ENCODE measurements at places on chromosomes 1 and 21. TPM values are rescaled to one million over a fixed set of nuclear protein-coding genes. Genes with fewer than 3 reads are reported as not detected.

DEPDC1 gene
- 2.6 TPM for total RNA-seq

HAO2 gene
- not detected for total RNA-seq

LIN28A gene
- total RNA-seq: 16.7 TPM

KIF21B gene
- 5.6 TPM for total RNA-seq

DNA sequence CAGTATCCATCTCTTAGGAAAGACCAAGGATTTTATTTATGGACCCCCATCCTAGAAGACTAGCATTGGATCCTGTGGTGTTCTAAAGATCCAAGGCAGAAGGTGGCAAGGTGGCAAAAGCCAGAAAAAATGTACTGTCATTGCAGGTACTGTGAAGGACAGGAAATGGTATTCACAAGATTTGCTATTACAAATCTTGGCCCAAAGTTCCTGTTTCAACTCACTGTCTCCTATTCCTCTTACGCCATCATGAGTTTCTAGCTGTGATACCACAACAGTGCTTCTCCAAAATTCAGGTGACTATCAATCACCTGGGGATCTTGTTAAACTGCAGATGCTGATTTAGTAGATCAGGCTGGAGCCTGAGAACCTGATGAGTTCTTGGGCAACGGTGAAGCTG is 21.4 kb downstream of the ACP6 start:
- no peaks in the 10 kb centered on the region for H3K27me3 ChIP-seq
- H3K36me3 ChIP-seq: peaks cover 11% of the 10 kb centered on the region
- H3K4me3 ChIP-seq: no peak overlapping the region

DNA sequence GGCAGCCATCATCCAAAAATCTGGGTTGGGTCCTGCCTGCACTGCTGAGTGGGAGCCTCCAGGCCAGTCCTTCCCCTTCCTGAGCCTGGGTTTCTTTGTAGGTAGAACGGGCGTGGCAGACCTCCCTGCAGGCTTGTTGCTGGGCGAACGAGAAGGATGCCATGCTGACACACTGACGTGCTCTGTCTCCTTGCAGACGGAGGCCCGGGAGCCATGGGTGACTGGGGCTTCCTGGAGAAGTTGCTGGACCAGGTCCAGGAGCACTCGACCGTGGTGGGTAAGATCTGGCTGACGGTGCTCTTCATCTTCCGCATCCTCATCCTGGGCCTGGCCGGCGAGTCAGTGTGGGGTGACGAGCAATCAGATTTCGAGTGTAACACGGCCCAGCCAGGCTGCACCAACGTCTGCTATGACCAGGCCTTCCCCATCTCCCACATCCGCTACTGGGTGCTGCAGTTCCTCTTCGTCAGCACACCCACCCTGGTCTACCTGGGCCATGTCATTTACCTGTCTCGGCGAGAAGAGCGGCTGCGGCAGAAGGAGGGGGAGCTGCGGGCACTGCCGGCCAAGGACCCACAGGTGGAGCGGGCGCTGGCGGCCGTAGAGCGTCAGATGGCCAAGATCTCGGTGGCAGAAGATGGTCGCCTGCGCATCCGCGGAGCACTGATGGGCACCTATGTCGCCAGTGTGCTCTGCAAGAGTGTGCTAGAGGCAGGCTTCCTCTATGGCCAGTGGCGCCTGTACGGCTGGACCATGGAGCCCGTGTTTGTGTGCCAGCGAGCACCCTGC is 1.4 kb downstream of the GJA4 start:
- no peaks in the 10 kb centered on the region for H3K4me1 ChIP-seq
- no peak overlapping the region for H3K4me3 ChIP-seq
- no peak for DNase-seq
- H3K36me3 ChIP-seq: no peaks in the 10 kb centered on the region
- H3K27me3 ChIP-seq: peaks cover 19% of the 10 kb centered on the region
- no peak overlapping the region for H3K27ac ChIP-seq

DNA sequence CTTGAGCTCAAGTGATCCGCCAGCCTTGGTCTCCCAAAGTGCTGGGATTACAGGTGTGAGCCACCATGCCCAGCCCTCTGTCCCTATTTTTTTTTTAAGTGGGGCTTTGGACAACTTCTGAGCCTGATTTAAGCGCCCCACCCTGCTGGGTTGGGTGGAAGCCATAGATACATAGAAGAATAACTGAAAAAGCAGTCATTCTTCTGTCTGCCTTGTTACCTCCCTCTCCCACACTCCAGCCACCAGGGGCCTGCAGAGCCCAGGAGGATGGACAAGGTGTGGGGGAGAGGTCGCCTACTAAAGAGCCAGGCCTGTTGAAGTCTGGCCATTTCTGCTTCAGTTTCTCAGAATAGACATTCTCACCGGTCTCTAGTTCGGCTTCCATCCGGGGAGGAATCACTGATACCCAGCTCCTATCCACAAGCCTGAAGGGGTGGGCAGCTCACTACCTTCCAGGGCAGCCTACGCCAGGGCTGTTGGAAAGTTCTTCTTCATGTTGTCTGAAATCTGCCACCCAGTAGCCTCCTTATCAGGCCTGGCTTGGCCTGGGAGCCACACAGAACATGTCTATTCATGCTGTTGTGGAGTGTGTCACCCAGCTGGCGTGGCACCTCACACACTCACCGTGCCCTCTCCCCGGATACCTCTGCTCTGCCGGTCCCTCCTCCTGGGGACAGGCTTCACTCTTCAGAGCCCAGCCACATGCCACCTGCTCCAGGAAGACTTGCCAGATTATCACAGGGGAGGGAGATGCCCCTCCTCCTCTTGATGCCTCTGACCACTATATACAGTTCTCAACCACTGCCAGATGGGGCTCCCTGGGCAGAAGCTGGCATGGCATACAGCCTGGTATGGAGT is 27.7 kb downstream of the KNCN start:
- H3K4me3 ChIP-seq: no peak overlapping the region
- peaks cover 22% of the 10 kb centered on the region for H3K27me3 ChIP-seq
- no peak overlapping the region for H3K27ac ChIP-seq
- H3K36me3 ChIP-seq: no peaks in the 10 kb centered on the region

DNA sequence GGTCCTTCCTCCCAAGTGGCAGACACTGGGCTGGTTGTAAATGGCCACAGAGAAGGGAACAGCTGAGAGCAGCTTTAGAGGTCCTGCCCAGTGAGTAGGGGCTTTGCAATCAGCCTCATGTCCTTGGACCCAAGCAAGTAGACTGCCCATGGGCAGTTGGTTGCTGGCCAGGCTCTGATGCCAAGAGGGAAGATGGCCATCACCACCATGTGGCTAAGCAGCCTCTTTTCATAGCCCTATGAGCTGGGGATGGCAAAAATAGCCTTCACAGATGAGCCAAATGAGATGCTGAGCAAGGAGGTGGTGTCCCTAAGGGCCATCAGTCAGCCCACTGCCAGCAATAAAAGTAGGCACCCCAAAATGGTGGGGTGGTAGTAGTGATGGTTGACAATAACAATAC is 3.2 kb downstream of the DISP3 start:
- no peaks in the 10 kb centered on the region for H3K36me3 ChIP-seq
- H3K4me1 ChIP-seq: peaks cover 6% of the 10 kb centered on the region
- no peak for DNase-seq

DNA sequence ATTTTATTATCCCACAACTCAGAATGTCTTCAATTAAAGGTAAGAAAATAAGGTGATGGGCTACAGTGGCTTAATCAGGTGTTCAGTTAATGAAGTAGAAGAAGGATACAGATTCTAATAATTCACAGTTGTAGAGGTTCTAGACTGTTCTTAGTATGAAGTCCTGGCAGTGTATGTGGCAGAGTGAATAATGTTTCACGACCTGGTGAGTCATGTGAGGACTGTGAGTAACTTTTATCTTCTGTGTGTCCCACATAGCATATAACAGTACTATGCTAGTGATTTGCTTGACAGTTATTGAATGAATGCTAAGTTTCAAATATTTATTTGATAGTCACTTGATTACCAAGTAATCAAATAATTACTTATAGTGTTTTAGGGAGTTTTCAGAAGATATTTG is 20.0 kb downstream of the SLC16A4 start:
- H3K27me3 ChIP-seq: no peaks in the 10 kb centered on the region
- no peak overlapping the region for H3K4me3 ChIP-seq
- peak; percentile 66 for DNase-seq
- H3K36me3 ChIP-seq: peaks cover 10% of the 10 kb centered on the region

- no peak overlapping the region for H3K4me3 ChIP-seq
- no peaks in the 10 kb centered on the region for H3K27me3 ChIP-seq
- H3K36me3 ChIP-seq: no peaks in the 10 kb centered on the region
Observed at GRCh38 chr1:17683598-17683997, 71.5 kb upstream of the ACTL8 start.

DNA sequence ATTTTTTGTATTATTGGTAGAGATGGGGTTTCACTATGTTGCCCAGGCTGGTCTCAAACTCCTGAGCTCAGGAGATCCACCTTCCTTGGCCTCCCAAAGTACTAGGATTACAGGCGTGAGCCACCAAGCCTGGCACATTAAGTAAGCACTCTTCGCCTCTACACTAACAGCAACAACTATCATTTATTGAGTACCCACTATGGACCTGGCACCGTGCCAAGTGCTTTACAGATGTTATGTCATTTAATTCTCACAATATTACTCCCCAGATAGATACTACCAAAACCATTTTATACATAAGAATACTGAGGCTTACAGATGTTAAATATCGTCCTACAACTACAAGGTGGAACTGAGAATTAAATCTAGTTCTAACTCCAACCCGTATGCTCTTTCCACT is 50.1 kb downstream of the TUT4 start:
- H3K27ac ChIP-seq: no peak overlapping the region
- DNase-seq: no peak
- H3K27me3 ChIP-seq: no peaks in the 10 kb centered on the region
- H3K4me3 ChIP-seq: no peak overlapping the region

DNA sequence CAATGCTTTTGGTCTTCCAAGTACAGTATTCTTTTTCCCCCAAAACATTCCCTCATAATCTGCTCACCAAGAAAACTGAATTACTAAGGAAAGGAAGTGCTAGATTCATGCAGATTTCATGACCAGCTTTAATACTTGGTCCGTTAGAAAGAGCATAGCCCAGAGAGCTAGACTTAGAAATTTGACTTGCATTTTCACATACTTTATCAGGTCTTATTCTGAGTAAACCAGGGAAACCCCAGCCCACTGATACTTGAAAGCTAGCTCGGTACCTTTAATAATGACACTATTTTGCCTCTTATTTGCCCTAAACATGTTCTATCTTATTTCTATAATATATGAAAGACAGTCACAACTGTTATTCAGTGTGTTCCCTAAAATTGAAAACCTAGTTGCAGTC is 204.5 kb downstream of the TTLL7 start:
- no peak for DNase-seq
- H3K4me1 ChIP-seq: no peaks in the 10 kb centered on the region
- H3K27ac ChIP-seq: no peak overlapping the region

DNA sequence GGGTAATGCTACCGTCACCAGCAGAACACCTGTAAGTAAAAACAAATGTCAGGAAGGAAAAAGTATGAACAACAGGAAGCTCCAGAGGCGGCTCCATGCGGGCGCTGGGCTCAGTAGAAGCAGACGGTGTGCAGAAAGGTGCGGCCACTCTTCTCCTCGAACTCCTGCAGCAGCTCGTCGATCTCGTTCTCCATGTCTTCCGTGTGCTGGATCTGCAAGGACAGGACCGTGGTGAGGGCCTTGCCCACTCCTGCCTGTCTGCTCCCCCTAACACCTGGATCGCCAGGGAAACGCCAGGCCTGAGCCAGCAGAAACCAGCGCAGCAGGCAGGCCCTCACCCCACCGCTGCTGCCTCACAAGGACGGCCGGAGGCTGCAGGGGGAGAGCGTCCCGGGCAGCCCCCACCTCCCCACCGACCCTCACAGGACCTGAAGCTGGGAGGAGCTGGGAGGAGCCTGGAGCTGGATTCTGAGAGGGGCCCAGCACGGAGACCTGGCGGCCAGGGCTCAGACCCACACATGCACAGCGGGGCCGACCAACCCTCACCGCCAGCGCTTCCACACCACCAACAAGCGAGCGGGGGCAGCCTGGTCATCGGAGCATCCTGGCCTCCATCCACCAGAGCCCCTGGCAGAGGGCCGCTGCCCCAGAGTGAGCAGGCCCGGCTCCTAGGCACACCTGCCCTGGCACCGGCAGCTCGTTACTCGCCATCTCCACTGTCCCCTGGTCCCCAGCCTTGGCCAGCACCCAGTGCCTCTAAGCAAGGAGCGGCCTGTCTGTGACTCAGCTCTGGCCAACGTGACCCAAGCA is 1.7 kb upstream of the TMEM240 start:
- peaks cover 13% of the 10 kb centered on the region for H3K4me1 ChIP-seq
- H3K4me3 ChIP-seq: no peak overlapping the region
- H3K36me3 ChIP-seq: peaks cover 8% of the 10 kb centered on the region
- no peaks in the 10 kb centered on the region for H3K27me3 ChIP-seq

- H3K27ac ChIP-seq: peak overlapping the region; percentile 45
- peaks cover 13% of the 10 kb centered on the region for H3K4me1 ChIP-seq
- DNase-seq: no peak
Observed at GRCh38 chr1:47650611-47651010, 212.8 kb downstream of the FOXD2 start.

DNA sequence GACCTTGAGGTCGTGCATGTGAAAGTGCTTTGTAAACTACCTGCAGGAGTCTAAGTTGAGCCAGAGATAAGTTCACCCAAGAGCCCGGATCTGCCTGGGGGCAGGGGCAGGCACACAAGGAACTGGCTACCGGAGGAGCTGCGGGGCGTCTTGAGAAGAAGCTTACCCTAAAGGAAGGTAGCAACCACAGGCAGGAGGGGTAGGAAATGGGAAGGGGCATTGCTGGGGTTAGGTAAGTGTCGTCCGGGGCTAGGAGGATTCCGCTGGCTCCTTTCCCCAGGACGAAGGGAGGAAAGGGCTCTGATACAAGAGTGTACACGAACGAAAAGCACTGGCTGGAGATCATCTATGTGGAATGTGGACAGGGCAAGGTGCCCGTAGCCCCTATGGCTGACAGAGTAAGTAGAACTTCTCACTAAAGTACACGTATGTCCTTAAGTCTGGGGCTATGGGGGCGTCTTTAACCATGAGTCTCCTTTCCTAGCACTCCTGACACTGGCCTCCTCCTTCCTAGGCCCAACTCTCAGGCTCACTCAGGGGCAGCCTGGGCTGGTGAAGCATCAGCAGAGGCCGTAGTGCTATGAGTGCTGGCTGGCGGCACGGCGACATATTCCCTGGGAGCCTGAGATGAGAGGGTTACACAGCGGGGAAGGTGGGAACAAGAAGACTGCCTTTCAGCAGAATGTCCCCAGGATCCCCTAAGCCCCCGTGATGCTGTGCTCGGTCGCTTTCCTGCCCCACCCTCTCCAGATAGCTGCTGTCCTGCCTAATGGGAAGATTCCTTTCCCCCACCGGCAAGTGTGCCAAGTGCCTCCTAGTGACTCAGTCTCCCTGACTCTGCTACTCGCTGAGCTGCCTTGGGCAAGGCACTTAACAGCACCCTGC is 9.1 kb upstream of the GALNT2 start:
- no peak overlapping the region for H3K4me3 ChIP-seq
- no peaks in the 10 kb centered on the region for H3K27me3 ChIP-seq
- DNase-seq: no peak
- no peaks in the 10 kb centered on the region for H3K4me1 ChIP-seq

All from astrocyte (in vitro differentiated cells and primary cell).